Daoy (cell line): ENCODE measurements at places on chromosomes 5 and 9. TPM values are rescaled to one million over a fixed set of nuclear protein-coding genes. Genes with fewer than 3 reads are reported as not detected.

The BHMT2 gene
- total RNA-seq: 3.4 and 8.0 TPM in 2 replicates

The GOLGA2 gene
- total RNA-seq: 76.5 and 85.5 TPM in 2 replicates

The RGS7BP gene
- 0.09 TPM in 1 of 2 replicates, not detected in the other for total RNA-seq

The CSNK1A1 gene
- 298 and 334 TPM in 2 replicates for total RNA-seq

The FBXO38 gene
- total RNA-seq: 38.2 and 40.3 TPM in 2 replicates

The CYFIP2 gene
- 7.6 and 8.5 TPM in 2 replicates for total RNA-seq

The DNAH5 gene
- 6.1 and 12.3 TPM in 2 replicates for total RNA-seq

The RNF20 gene
- total RNA-seq: 57.2 and 65.3 TPM in 2 replicates

The TAF11L10 gene
- not detected in 2 replicates for total RNA-seq

The TMC1 gene
- total RNA-seq: not detected in 2 replicates

The TAS2R1 gene
- total RNA-seq: not detected in 2 replicates

The AHRR gene
- total RNA-seq: 15.3 and 26.0 TPM in 2 replicates

The CAVIN4 gene
- 2.2 and 3.5 TPM in 2 replicates for total RNA-seq

The ATP10B gene
- not detected in 2 replicates for total RNA-seq

The SH3RF2 gene
- 11.6 and 11.9 TPM in 2 replicates for total RNA-seq

The NUTM2G gene
- total RNA-seq: under 0.01 TPM in 1 of 2 replicates, not detected in the other

The ATP6V0E1 gene
- 166 and 186 TPM in 2 replicates for total RNA-seq

The OR2V1 gene
- not detected in 2 replicates for total RNA-seq

The EFNA5 gene
- total RNA-seq: 4.1 and 5.8 TPM in 2 replicates

The XPA gene
- 13.2 and 15.0 TPM in 2 replicates for total RNA-seq

The GRM6 gene
- not detected in 2 replicates for total RNA-seq

The INSL4 gene
- not detected in 2 replicates for total RNA-seq

The SFXN1 gene
- 139 and 168 TPM in 2 replicates for total RNA-seq

The OR13C3 gene
- not detected in 2 replicates for total RNA-seq

The APBB3 gene
- total RNA-seq: 10.7 and 15.9 TPM in 2 replicates

The MORN5 gene
- not detected in 2 replicates for total RNA-seq

The SPINK4 gene
- total RNA-seq: not detected in 2 replicates

The FOXD4L5 gene
- total RNA-seq: not detected in 2 replicates

The LSM11 gene
- total RNA-seq: 8.2 and 9.0 TPM in 2 replicates

The CCDC127 gene
- total RNA-seq: 2.3 and 4.1 TPM in 2 replicates

The ANGPTL2 gene
- 12.4 and 18.6 TPM in 2 replicates for total RNA-seq

The SPEF2 gene
- 0.97 and 1.6 TPM in 2 replicates for total RNA-seq

The SPATA31D4 gene
- total RNA-seq: not detected in 2 replicates

The HSPB3 gene
- 1.3 TPM in 1 of 2 replicates, not detected in the other for total RNA-seq

The DHFR gene
- total RNA-seq: 91.7 and 116 TPM in 2 replicates

The PHF24 gene
- 0.11 TPM in 1 of 2 replicates, not detected in the other for total RNA-seq

The C9orf153 gene
- not detected in 2 replicates for total RNA-seq

The DMGDH gene
- 0.18 and 0.74 TPM in 2 replicates for total RNA-seq

The CFAP77 gene
- not detected in 2 replicates for total RNA-seq

The PRDM9 gene
- not detected in 2 replicates for total RNA-seq

The ALDH1B1 gene
- total RNA-seq: 23.9 and 28.8 TPM in 2 replicates

The CDH10 gene
- not detected in 2 replicates for total RNA-seq
